NCI-H1105 treated with DMSO at 0.1 percent for 48 hours (cell line): ENCODE measurements at places on chromosomes 7 and 10.

DNA sequence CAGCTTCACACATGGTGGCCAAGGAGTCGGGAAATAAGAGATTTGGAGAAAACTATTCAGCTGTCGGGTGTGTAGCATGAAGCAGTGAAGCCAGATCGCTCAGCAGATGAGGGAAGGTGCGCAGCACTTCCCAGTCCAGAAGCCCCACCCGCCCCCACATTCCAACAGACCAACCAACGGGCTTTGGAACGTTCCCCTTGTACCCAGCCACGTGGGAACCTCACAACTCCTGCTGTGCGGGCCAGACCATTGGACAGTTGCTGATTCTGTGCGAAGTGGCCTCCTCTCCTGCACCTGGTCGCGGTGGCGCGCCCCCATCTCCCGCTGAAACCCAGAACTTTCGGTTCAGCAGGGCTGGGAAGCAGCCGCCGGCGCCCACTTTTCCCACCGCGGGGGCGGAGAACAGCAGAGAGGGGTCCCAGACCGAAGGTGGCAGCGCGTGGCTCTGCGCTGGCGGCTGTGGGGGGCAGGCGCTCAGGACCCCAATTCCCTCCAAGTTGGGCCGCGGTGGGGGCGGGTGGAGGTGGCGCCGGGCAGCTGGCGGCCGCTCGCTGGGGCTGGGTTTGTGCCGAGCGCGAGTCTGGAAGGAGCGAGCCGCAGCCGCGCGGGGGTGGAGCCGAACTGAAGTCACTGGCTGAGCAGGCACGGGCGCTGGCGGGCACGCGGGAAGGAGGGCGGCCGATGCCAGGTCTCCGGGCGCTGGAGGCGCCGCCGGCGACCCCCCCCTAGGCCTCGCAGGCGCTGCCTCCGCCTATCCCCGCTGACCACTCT is 1301.5 kb upstream of the SORCS1 start:
- no peak for DNase-seq

GRCh38 chr10:89262086-89263051 is 10.8 kb upstream of the LIPA start:
- no peak for DNase-seq

- no peak for DNase-seq
Measured at GRCh38 chr7:79063019-79063698, 390.3 kb downstream of the MAGI2 start.

- DNase-seq, result no peak
Measured at GRCh38 chr7:55996856-55997500, 32.6 kb downstream of the NIPSNAP2 start.

DNA sequence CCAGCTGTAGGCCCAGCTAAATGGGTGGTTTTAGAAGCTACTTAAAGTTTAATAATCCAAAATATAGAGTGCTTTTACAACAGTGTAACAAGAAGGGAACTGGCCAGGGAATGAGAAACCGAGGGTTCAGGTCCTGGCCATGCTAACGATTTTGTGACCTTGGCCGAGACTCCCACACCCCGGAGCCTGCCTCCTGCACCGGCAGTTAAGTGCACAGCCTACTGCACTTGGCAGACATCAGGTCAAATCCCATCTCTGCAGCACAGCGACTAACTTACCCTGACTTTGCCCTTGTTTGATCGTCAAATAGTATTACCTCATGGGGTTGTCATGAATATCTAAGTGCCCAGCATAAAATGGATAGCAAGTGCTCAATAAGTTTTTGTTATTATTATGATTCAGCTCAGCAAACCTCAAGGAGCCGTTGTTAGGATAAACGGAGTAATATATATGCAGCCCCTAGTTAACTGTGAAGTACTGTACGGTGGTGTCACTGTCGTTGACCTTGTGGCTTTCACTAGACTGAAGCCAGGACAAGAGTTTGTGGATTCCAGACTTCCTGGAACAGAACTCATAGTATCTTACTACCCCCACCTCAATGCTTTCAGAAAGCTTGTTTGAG is 35.5 kb downstream of the LYZL1 start:
- DNase-seq, result no peak

GRCh38 chr7:47254081-47254977 is 327.6 kb downstream of the TNS3 start:
- peak; percentile 49 for DNase-seq

DNA sequence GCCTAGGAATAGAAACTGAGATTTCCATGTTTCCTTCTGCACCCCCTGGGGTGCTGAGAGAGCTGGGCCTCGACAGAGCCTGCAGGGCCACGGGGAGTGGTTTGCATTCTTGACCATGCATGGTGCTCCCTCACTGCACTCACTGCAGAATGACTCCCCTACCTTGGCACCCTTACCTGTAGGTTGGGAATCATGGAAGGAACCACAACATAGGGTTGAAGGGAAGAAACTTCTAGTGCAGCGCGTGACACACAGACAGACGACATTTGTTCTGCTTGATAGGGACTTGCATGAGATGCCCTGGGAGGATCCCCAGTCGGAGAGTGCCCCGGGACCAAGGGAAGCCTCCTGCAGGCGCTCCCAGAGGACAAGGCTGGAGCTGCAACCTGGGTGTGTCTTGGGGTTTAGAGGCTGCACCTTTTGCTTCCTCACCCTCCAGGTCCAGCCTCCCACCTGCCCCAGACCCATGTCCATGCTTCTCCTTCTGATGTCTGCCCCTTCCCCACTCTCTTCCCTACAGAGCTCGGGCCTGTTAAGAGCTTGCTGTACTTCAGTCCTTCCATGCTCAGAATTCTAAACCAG is 245.2 kb downstream of the ABCA13 start:
- DNase-seq, result no peak
